ENCODE measurements at places on chromosomes 2 and 18. TPM values are rescaled to one million over a fixed set of nuclear protein-coding genes. Genes with fewer than 3 reads are reported as not detected.
A peak's percentile ranks its signal among the peaks of the same experiment; 100 is the strongest.

CIB4 gene
- not detected for total RNA-seq

DNA sequence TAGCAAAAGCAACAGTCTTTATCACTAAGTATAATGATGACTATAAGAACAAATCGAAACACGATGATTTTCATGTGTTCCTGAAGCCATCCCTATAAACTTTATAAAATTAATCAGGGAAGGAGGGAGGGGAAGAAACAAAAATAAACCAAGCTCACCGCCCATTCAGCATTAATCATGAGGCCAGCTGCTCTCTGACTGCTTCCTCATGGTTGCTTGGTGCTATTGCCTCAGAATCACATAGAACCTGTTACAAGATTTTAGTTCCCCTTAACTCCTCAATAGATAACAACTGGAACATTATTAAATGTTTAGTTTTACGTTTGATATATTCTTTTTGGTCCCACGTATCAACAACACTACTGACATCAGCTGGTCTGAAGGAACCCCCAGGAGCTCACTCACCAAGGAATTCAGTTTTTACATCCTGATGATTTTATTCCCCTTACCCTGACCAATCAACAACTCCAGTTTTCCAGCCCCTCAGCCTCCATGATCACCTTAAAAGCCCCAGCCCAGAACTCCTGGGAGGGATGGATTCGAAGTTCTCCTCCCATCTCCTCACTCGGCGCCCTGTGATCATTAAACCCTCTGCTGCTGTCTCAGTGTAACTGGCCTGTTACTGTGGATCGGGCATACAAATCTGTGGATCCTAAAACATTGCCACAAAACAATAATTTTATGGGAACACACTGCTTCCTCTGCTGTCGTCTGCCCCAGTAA lies 10.6 kb upstream of the HNRNPLL start:
- no peak for DNase-seq
- no peak overlapping the region for H3K4me3 ChIP-seq
- H3K27me3 ChIP-seq: no peaks in the 10 kb centered on the region
- H3K4me1 ChIP-seq: no peaks in the 10 kb centered on the region

GRCh38 chr2:100244881-100245605 lies 77.3 kb downstream of the LONRF2 start:
- DNase-seq: no peak
- H3K27me3 ChIP-seq: no peaks in the 10 kb centered on the region
- no peak overlapping the region for H3K4me3 ChIP-seq
- no peaks in the 10 kb centered on the region for H3K36me3 ChIP-seq
- H3K4me1 ChIP-seq: peaks cover 3% of the 10 kb centered on the region
- no peak overlapping the region for H3K27ac ChIP-seq

GRCh38 chr2:29259221-29259620 lies 144.0 kb downstream of the CLIP4 start:
- no peaks in the 10 kb centered on the region for H3K4me1 ChIP-seq
- no peak overlapping the region for H3K4me3 ChIP-seq
- H3K36me3 ChIP-seq: no peaks in the 10 kb centered on the region
- no peak overlapping the region for H3K27ac ChIP-seq

DNA sequence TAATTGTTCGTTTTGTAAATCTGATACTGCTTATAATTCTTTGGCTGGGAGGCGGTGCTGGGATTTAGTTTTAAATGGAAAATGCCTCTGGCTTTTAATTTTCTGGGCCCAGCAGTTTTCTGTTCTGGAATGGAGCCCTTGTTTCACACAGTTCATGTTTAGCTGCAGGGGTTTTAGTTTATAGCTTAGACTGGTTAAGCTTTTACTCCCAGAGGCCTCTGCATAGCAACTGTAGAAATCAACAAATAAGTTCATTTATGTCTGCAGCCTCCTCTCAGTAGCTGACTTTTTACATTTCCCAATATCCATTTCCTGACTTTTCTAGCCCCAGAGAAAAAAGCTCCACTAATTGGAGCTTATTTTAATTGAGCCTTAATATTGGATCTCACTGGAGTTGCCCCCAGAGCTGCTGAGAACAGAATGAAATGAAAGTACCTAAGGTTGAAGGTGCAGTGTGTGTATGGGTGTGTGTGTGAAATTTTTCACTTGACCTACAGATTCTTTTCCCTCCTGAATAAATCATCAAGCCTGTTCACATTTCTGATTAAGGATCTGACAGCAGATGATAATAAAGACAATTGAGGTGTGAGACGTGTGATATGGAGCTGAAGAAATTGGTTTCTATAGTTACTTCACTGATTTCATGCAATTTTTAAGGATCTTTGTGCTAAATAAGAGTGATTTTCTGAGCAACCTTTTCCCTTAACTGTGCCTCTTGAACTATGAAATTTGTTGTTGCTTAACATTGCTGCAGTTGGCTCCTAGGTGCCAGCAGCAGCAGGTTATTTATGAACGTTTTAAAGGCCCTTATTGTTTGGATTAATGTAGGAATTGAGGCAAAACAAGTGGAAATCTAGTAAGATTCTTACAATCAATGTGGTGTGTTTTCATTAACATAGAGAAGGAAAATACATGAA lies 109.6 kb downstream of the TAF4B start:
- H3K36me3 ChIP-seq: no peaks in the 10 kb centered on the region
- no peak for DNase-seq
- no peaks in the 10 kb centered on the region for H3K27me3 ChIP-seq
- H3K27ac ChIP-seq: no peak overlapping the region
- H3K4me3 ChIP-seq: no peak overlapping the region

- H3K4me1 ChIP-seq: no peaks in the 10 kb centered on the region
- H3K27me3 ChIP-seq: no peaks in the 10 kb centered on the region
- no peak overlapping the region for H3K27ac ChIP-seq
- H3K4me3 ChIP-seq: no peak overlapping the region
- no peaks in the 10 kb centered on the region for H3K36me3 ChIP-seq
Measured at GRCh38 chr2:57888463-57888862, 158.1 kb upstream of the VRK2 start.

- H3K27ac ChIP-seq: no peak within 1 kb of the TSS
- DNase-seq: no peak
- H3K27me3 ChIP-seq: peaks cover 10% of the 10 kb centered on the region
- H3K4me3 ChIP-seq: peak within 1 kb of the TSS; percentile 25
- H3K36me3 ChIP-seq: no peaks in the 10 kb centered on the region
- no peaks in the 10 kb centered on the region for H3K4me1 ChIP-seq
Measured at GRCh38 chr18:63949068-63949737, at the start of gene HMSD. Gene HMSD, plus strand, starts transcription at chr18:63949301. Its CDS starts 4,155 bp downstream, at chr18:63953456.

DNA sequence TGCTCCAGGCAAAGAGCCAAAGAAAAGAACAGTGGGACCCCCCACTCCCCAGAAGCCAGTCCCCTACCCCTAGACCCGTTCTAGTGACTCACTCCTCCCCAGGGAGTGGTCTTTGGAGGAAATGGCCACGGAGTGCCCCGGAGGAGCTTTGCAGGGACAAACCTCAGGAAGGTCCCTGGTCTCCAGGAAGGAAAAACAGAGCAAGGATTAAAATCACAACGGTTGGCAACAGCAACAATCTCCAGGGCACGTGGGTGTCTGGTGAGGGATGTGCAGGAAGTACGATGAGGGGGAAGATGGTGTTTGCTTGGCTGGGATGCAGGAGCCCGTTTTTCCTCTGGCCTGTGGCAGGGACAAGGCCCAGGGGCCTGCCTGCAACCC lies 135.0 kb downstream of the SMAD2 start:
- no peaks in the 10 kb centered on the region for H3K36me3 ChIP-seq
- no peak overlapping the region for H3K4me3 ChIP-seq
- no peaks in the 10 kb centered on the region for H3K4me1 ChIP-seq
- no peaks in the 10 kb centered on the region for H3K27me3 ChIP-seq

- no peak overlapping the region for H3K4me3 ChIP-seq
- no peaks in the 10 kb centered on the region for H3K36me3 ChIP-seq
- DNase-seq: no peak
- no peaks in the 10 kb centered on the region for H3K4me1 ChIP-seq
- no peak overlapping the region for H3K27ac ChIP-seq
Measured at GRCh38 chr2:28822036-28822435, 11.4 kb downstream of the SPDYA start.

- H3K4me3 ChIP-seq: no peak overlapping the region
- H3K4me1 ChIP-seq: peaks cover 61% of the 10 kb centered on the region
- no peak overlapping the region for H3K27ac ChIP-seq
- no peaks in the 10 kb centered on the region for H3K27me3 ChIP-seq
- no peaks in the 10 kb centered on the region for H3K36me3 ChIP-seq
Measured at GRCh38 chr2:85163675-85164074, 30.5 kb downstream of the TCF7L1 start.

Data from gastrocnemius medialis (tissue), 4 donors.